COLO829 (cell line): ENCODE measurements at places on chromosomes 7 and 10.

DNA sequence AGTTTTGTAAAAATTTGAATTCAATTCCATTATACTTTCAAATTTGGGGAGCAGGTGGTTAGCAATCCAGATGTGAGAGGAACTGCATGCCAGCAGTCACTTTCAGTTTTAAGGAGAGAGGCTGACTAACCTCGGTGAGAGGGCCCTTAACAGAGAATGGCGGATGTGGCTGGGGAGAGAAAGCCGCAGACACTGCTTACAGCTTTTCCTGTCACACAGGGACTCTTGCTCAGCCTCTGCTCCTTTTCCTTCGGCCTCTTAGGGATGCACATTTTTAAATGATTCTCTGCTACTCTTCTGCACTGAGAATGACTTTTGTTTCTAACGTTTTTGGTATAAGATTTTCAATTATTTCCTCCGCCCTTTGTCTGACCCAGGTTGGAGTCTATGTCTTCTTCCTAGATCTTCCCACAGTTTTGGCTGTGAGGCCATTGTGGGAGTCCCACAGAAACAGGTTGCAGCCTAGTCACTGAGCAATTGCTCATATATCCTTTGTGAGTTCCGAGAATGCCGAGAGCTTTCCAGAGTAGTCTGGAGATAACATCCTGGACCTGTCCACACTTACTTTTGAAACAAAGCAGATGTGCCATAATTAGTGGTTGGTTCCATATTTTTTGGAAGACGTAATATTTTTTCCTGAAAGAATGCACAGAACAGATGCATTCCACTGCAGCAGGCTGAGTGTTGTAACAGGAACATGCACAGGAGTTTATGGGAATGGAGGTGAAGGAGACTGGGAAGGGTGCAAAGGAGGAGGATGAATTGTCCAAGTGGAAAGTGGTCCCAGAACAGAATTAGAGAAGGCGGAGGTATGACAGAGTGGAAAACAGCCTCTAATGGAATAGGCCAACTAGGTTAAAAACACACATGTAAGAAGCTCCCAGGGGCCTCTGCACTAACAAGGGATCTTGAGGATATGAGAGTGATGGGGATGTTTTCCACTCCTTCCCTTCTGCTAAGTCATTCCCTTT lies 168.0 kb upstream of the ZNF32 start:
- DNase-seq: no peak

DNA sequence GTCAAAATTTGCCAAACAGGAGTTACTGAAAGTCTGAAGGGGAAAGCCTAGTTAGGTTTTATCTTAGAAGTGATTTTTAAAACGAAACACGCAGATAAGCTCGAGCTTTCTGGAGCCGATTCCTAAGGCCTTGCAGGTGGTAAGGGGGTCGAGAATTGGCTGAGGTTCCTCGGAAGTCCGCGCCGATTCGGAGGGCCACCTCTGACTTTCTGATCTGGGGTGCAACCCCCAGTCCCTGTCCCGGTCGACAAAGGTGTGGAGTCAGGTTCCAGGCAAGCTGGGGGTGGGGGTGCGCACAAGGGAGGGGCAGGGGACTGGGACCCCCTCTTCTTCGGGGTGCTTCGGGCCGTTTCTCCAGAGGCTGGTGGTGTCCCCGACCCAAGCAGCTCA lies 701 bp upstream of the CUL1 start:
- no peak for DNase-seq

DNA sequence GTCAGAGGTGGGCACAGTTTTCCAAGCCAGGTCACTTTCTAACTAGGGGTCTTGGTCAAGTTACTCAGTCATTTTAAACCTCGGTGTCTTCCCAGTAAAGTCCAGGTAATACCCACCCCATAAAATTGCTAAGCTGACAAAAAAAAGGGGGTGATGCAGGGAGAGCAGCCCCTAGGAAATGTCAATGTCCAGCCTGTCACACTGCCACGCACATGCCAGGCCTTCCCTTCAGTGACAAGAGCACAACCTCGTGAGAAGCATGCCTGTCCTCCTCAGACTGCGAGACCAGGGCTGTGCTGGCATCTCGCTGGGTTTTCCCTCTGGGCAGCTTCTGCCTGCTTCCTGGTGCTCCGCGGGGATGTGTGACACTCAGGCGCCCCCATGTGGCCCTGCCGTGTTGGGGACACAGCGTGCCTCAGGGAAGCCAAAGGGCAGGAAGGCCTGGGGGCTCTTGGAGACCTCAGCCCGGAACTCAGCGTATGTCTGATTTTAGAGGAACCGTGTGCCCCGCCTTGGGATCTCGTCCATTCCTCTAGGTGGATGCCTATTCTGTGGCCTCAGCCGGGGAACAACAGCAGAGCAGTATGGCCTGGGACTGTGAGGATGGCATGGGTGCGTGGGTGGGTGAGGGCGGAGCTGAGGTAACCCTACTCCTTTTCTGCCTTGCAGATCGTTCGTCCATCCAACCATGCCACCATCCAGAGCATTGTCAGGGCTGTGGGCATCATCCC lies 10.2 kb upstream of the GDF2 start:
- peak; percentile 16 for DNase-seq

DNA sequence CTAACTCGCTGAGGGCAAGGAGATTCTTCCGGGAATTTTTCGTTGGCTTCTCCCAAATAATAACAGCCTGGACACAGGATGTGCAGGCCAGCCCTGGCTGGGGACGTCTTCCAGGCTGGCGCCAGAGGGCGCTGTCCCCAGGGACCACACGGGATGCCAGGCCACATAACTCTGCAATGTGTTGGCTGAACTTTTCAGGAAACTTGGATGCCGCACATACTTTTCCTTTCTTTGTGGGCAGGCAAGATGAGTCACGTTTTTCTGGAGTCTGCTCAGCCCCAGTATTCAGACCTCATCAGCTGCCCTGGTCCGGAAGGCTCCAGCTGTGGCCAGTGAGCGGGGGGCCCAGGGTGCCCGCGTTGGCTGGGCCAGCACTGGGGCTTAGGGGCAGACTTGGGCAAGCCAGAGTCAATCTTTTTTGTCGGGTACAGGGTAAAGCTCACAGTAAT lies 122.7 kb downstream of the PRKAG2 start:
- peak; percentile 97 for DNase-seq

DNA sequence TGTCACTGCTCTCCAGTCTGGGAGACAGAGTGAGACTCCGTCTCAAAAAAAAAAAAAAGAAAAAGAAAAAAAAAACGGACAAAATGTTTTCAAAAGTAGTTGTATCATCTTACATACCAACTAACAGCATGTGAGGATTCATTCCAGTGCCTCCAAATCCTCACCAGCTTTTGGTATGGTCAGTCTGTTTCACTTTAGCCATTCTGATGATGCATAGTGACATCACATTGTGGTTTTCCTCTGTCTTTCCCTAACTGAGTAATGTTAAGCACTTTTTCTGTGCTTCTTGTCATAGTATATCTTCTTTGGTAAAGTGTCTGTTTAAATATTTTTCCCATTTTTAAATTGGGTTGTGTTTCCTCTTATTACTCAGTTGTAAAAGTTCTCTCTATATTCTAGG lies 251.4 kb upstream of the CTBP2 start:
- DNase-seq: peak; percentile 5

GRCh38 chr10:129288999-129289584 lies 177.9 kb upstream of the MGMT start:
- no peak for DNase-seq

- no peak for DNase-seq
Observed at GRCh38 chr7:1564603-1565022, 5.2 kb downstream of the PSMG3 start.

GRCh38 chr10:12349629-12350166 lies 351 bp downstream of the CAMK1D start:
- DNase-seq: no peak

- no peak for DNase-seq
Observed at GRCh38 chr10:122075171-122075570, 86.2 kb downstream of the TACC2 start.
